ENCODE measurements at places on chromosomes 12 and 14. TPM values are rescaled to one million over a fixed set of nuclear protein-coding genes. Genes with fewer than 3 reads are reported as not detected.

KIF5A gene
- 314 TPM for total RNA-seq

- DNase-seq, result no peak
Measured at GRCh38 chr12:32534698-32535097, 135.3 kb downstream of the FGD4 start.

OVCH1 gene
- not detected for total RNA-seq

- no peak for DNase-seq
Measured at GRCh38 chr12:71661977-71662530, 1.6 kb downstream of the ZFC3H1 start.

- DNase-seq, result peak; percentile 76
Measured at GRCh38 chr14:103808403-103809001, 38.9 kb downstream of the PPP1R13B start.

DNA sequence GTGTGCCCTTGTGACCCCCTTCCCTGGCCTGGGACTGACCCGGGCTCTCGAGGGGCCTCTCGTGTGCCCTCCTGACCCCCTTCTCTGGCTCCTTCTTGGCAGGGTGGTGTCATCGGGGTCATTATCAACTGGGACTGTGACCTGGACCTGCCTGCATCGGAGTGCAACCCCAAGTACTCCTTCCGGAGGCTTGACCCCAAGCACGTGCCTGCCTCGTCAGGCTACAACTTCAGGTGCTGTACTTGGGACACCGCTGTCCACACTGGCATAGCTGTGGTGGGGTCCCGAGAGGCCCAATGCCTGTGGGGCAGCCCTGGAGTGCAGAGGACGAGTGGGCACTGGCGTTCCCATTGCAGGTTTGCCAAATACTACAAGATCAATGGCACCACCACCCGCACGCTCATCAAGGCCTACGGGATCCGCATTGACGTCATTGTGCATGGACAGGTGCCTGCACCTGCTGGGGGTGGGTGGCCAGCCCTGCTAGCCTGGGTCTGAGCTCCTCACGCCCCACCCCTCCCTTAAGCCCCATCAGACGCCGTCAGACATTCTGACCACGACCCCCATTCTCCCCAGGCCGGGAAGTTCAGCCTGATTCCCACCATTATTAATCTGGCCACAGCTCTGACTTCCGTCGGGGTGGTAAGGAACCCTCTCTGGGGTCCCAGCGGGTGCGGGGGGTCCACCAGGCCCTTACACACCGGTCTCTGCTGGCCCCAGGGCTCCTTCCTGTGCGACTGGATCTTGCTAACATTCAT lies 2.5 kb downstream of the P2RX2 start:
- no peak for DNase-seq

NINJ2 gene
- 0.76 TPM for total RNA-seq

GRCh38 chr12:72136792-72137191 lies 135.4 kb upstream of the TRHDE start:
- DNase-seq, result no peak

DNA sequence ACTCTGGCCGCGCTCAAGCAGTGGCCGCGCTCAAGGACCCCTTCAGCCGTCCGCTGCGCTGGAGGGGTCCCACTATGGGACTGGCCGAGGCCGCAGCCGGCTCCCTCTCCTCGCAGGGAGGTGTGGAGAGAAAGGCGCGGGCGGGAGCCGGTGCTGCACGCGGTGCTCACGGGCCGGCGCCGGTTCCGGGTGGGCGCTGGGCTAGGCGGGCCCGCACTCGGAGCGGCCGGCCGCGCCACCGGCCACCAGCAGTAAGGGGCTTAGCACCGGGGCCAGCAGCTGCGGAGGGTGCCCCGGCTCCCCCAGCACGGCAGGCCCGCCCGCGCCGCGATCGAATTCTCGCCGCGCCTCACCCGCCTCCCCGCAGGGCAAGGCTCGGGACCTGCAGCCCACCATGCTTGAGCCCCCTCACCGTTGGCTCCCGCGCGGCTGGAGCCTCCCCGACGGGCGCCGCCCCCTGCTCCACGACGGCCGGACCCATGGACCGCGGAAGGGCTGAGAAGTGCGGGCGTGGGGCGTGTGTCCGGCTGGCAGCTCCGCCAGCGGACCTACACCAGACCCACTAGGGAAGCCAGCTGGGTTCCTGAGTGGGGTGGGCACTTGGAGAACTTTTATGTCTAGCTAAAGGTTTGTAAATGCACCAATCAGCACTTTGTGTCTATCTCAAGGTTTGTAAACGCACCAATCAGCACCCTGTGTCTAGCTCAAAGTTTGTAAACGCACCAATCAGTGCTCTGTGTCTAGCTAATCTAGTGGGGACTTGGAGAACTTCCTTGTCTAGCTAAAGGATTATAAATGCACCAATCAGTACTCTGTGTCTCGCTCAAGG lies 49.5 kb downstream of the KLHL28 start:
- peak; percentile 18 for DNase-seq

- no peak for DNase-seq
Measured at GRCh38 chr12:132006056-132006680, 56.4 kb downstream of the EP400 start.

DNA sequence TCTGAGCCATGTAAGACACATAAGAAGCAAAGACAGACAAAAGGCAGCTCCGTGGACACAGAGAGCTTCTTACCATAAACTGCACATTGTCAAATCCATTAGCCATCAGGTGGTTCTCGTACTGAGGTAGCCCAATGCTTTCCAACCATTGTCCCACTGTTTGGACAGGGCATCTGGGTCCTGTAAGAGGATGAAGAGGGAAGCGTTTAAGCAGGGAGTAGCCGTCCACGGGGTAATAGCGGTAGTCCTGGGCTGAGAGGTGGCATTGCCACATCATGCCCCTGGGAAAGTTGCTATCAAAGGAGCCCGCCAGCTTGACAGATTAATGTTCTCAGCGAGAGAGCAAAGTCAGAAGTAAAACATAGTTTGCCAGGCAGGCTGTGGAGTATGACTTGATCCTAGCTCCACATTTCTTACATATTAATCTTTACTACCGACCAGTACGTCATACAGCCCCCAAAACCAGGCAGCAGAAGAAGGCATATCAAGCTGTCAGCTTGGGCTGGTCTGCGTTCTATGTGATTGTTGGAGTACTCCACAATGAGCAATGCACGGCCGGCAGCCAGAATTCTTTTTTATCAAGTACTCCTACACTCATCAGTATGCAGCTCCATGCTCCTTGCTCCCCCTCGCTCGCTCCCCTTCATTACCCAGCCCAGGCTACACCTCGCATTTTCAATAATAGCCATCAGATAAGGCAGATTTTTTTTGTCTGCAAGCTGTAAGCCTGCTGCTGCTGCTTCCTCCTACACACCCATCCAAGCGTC lies 493.2 kb upstream of the GARIN6 start:
- DNase-seq, result peak; percentile 20

TC2N gene
- total RNA-seq, result 2.5 TPM

DNA sequence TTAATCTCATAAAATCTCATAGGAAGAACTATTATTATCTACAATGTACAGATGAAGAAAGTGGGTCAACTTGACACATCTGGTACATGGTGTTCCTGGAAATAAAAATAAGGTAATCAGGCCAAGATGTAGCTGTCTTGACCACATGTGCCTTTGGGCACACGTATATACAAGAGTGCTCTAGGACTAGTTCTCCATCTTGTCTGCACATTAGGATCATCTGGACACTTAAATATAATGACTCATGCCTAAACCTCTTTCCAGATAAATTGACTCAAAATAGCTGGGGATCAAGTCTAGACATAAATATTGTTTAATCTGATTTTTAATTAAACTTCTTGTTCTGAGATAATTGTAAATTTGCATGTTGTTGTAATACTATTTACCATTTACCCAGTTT lies 182.6 kb downstream of the CNTN1 start:
- DNase-seq, result no peak

CCDC198 gene
- total RNA-seq, result not detected

RNASE3 gene
- not detected for total RNA-seq

OR4K2 gene
- total RNA-seq, result not detected

DNA sequence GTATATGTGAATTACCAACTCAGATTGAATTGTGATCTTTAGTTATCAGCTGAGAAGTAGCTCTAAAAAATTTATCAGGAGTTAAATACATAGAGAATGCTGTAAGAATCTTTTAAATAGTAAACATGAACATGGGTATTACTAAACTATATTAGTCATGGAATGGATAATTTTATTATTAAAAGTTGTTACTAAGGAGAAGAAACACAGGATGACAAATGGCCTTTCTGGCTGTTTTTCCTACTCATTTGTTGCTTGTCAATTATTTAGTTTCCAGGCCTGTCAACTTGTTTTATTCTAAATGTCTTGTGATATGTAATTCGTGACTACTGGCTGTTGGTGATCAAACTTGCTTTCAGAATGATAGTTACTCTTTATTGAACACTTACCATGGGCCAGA lies 58.7 kb downstream of the KTN1 start:
- DNase-seq, result no peak

CABP1 gene
- total RNA-seq, result 0.83 TPM

GRCh38 chr14:34623506-34623905 lies 6.4 kb downstream of the SNX6 start:
- DNase-seq, result no peak

TMTC1 gene
- 1.4 TPM for total RNA-seq

DNA sequence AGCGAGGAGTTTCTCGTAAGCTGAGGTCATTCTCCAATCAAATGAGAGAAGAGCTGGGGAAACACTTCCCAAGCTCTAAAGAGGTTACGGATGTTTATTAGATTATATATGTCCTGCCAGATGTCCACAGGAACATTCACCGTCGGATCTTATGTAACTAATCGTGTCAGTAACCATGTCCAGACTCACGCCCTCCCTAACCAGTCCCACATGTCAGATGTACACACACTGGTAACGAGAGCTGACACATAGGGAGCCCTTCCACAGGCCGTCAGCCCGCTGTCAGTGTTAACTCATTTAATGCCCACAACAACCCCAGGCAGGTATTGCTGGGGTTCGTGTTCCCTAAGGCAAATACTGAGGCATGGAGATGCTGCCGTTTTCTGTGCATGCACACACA lies 223.7 kb upstream of the RTL1 start:
- DNase-seq, result no peak

GRCh38 chr12:122336015-122336946 lies 70.0 kb upstream of the VPS33A start:
- DNase-seq, result peak; percentile 45

- DNase-seq, result peak; percentile 85
Measured at GRCh38 chr12:120356567-120357030, 12.4 kb downstream of the MSI1 start.

DNA sequence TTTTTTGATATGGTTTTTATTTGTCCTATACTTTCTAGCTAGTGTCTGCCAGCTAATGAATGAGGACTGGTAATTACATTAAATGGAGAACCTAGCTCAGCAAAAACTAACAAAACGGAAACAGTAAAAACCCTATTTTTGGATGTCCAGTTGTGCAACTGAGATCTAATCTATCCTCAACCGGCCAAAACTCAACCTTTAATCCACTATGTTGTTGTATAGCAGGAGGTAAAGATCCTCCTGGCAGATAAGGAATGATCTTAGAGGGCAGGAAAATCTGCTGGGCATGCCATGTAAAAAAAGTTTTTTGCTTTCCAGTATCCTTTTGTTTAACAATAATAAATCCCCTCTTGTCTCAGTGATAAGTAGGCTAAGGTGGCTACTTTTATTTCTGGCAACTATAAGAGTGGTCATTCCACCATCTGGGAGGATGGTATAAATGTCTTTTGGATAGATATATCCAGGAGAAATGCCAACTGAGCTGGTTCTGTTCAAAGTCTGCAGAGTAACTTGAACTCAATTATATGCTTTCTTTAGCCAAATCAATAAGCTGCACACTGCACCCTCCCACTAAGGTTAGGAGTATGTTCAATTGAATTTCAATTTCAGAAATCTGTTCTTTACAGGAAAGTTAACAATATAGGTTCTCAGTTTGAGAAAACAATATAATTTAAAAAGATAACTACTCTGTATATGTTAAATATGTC lies 40.1 kb downstream of the WASHC3 start:
- DNase-seq, result no peak

- DNase-seq, result no peak
Measured at GRCh38 chr14:69091006-69091405, 61.9 kb downstream of the DCAF5 start.

OR6C76 gene
- total RNA-seq, result not detected

MUCL1 gene
- not detected for total RNA-seq

- no peak for DNase-seq
Measured at GRCh38 chr12:75825686-75826085, 205.9 kb downstream of the PHLDA1 start.

DNA sequence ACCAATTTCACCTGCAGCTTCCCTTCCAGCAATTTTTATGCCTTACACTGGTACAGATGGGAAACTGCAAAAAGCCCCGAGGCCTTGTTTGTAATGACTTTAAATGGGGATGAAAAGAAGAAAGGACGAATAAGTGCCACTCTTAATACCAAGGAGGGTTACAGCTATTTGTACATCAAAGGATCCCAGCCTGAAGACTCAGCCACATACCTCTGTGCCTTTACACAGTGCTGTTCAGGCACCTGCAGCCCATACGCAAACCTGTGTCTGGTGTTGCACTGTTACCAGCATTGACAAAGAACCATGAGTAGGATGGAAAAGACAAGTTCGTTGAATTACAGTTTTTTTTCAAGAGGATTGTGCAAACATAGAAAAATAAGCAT lies 432.0 kb upstream of the OR4E1 start:
- no peak for DNase-seq

DNA sequence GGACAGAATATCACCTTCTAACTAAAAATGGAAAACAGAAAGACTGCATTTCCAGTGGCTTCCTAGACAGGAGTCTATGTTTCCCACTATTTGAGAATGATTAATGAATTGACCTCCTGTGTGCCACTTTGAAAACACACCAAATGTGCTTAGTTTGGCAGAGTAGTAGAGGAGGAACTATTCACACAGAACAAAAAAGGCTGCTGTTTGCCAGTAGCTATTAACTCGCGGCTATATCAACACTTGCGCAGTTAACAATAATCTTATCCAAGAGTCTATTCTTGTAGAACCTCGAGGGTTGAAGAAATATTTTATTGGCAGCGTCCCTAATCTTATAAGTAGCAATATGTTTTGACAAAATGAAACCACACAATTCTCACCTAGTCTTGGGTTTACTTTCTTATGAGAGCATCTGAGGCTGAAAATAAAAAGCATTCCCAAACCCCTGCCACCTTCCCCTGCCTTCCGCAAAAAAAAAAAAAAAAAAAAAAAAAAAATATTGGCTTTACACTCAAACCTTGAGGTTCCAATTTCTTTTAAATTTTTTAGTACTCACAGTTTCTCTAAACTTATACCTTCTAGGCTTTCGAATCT lies 127.3 kb upstream of the FLRT2 start:
- DNase-seq, result no peak

Data from glutamatergic neuron (in vitro differentiated cells).